Effector CD4-positive, alpha-beta T cell (primary cell): ENCODE measurements at places on chromosomes 1 and 21.

GRCh38 chr1:101781201-101781831 lies 215.4 kb downstream of the OLFM3 start:
- DNase-seq, result no peak

DNA sequence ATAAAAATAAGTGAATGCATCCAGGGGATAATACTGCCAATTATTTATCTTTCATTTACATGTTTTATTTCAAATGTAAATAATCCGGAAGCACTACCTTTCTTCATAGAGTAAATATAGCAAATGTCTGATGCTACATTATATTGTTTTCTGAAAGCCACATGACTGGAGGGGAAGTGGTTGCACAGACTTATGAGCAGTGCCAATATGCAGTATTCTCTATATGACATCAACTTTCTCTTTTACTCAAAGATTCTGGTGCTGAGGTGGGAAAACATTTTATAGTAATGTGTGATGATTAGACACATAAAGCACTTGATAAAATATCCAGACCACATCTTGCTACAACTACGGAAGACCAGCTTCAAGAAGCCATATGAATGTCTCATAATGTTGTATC lies 314.7 kb downstream of the NEGR1 start:
- DNase-seq, result no peak

DNA sequence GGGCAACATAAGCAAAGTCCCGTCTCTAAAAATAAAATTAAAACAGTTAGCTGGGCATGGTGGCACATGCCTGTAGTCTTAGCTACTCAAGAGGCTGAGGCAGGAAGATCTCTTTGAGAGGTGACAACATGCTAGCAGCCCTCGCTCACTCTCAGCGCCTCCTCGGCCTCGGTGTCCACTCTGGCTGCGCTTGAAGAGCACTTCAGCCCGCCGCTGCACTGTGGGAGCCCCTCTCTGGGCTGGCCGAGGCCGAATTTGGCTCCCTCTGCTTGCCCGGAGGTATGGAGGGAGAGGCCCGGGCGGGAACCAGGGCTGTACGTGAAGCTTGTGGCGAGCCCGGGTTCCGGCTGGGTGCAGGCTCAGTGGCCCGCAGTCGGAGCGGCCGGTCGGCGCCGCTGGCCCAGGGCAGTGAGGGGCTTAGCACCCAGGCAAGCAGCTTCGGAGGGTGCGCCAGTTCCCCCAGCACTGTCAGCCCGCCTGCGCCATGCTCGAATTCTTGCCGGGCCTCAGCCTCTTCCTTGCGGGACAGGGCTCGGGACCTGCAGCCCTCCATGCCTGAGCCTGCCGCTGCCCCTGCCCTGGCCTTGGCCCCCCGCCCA lies 138.3 kb downstream of the MAP3K21 start:
- DNase-seq, result no peak

GRCh38 chr1:157600236-157600635 lies 2.4 kb upstream of the FCRL4 start:
- no peak for DNase-seq

DNA sequence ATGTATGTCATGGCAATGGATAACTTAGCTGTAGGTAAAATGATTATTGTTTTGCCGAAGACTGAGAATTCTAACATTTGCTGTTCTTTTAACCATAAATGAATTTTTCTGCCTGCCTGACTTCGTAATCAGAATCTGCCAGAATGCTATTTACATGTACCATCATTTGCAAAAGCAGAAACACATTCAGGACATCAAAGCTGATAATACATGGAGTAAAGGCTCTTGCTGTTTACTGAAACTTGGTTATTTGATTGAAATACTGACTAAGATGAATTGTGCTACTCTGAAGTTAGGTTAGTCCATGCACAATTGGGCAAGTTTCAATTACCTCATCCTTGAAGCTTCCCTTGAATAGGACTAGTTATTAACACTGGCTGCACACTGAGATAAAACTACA lies 293.8 kb downstream of the PLA2G4A start:
- no peak for DNase-seq

DNA sequence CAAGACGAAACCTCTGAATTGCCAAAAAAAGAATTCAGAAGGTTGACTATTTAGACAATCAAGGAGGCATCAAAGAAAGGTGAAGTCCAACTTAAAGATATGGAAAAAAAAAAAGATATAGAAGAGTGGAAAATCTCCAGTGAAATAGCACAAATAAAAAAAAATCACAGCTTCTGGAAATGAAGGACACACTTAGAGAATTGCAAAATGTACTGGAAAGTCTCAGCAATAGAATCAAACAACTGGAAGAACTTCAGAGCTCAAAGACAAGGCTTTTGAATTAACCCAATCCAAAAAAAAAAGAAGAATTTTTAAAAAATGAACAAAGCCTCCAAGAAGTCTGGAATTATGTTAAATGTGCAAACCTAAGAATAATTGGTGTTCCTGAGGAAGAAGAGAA lies 31.8 kb downstream of the CD2 start:
- DNase-seq, result no peak

DNA sequence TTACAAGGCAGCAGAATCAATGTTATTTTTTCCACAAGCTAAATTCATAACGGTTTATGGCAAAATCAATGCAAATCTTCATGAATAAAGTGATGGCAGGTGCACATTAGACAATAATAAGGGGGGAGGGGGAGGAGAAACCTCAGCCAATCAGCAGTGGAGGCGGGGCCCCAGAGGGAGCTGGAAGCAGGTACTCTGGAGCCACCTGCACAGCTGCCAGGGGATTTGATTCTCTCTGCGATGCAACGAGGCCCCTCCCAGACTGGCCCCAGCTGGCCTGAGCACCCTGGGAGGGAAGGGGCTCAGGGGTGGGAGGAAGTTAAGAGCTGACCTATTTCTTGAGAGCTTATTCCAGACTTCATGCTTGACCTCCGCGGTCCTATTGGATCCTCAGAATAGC lies 127.8 kb upstream of the IGSF21 start:
- no peak for DNase-seq

GRCh38 chr1:214901718-214902117 lies 180.8 kb upstream of the KCNK2 start:
- no peak for DNase-seq

DNA sequence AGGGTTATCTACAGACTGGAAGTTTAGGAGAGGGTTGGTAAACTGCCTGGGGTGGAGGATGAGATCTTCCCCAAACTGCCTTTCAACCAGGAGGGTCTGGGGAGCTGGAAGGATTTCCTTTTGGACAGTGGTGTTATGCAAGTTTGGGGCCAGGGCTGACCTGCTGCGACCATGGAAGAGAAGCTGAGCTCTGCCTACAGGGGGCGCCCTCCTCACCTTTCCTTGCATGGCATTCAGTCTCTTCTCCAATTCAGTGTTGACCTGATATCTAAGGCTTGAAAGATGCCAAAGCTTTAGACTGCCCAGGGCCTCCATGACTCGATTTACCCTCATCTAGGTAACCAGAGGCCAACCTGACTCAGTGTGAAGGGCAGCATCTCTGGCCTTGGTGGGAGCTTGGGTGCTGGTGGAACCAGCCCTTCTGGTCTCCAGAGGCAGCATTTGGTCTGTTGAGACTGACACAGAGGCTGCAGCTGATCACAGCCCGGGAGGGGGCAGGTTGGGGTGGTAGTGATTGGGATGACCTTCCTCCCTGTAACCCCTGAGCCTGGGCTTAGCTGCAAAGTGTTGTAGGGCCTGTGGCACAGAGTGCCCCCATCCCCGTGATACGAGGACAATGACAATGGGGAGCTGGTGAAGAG lies 170.0 kb downstream of the GRIK3 start:
- DNase-seq, result no peak

DNA sequence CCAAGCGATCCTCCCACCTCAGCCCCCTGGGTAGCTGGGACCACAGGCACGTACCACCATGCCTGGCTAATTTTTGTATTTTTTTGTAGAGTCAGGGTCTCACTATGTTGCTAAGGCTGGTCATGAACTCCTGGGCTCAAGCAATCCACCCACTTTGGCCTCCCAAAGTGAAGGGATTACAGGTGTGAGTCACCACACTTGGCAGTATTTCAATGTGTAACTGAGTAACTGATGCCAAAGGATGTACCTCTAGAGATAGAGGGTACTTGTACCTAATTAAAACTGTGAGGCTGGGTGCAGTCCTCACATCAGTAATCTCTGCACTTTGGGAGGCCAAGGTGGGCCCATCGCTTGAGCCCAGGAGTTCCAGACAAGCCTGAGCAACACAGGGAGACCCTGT lies 258.7 kb upstream of the DMRTA2 start:
- no peak for DNase-seq

GRCh38 chr1:165187031-165188009 lies 169.2 kb downstream of the LMX1A start:
- DNase-seq, result no peak

DNA sequence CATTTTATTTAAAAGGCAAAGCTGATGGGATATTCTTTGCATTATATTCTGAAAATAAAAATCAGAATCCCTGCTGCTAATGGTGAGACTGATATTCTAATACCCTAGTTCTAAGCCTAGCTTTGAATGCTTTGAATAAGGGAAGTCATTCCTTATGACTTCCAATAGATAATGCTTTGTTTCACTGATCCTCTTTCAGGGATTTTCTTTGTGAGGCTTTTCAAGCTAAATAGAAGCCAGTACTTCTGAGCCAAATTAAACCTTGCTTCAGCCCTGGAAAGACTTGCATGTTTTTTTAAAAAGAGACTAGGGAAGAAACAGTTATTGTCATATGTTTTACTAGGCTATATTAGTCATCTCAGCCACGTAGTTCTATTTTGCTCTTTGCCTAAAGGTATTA lies 68.5 kb upstream of the CACYBP start:
- no peak for DNase-seq

- DNase-seq, result peak; percentile 85
Measured at GRCh38 chr1:201019321-201019977, 4.1 kb downstream of the KIF21B start.

DNA sequence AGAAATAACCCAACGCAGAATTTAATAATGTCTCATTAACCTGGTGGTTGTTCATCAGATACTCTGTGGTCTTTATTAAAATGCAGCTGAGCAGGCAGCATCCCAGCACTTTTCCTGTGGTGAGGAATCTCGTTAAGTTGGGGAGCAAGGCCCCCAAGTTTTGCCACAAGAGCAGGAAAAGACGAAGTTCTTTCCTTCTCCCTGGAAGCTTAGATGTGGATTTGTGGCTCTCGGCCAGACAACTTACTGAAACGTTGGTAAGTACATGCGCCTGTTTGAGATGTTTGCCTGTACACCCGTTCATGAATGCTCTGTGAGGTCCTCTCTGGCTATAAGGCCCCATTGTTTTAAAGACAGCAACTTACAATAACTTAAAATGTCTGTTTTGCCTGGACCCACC lies 34.3 kb upstream of the PDE9A start:
- DNase-seq, result no peak

DNA sequence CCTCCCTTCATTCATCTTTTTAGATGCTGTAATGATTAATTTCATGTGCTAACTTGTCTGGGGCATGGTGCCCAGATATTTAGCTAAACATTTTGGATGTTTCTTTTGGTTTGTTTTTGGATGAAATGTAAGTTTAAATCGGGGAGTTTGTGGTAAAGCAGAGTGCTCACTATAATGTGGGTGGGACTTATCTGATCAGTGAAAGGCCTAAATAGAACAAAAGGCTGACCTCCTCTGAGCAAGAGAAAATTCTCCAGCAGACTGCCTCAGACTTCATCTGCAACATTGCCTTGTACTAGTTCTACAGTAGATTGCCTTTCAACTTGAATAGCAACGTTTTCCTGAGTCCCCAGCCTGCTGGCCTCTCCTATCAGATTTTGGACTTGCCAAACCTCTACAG lies 183.6 kb downstream of the S1PR1 start:
- no peak for DNase-seq

GRCh38 chr21:32861866-32862265 lies 90.3 kb upstream of the PAXBP1 start:
- no peak for DNase-seq

DNA sequence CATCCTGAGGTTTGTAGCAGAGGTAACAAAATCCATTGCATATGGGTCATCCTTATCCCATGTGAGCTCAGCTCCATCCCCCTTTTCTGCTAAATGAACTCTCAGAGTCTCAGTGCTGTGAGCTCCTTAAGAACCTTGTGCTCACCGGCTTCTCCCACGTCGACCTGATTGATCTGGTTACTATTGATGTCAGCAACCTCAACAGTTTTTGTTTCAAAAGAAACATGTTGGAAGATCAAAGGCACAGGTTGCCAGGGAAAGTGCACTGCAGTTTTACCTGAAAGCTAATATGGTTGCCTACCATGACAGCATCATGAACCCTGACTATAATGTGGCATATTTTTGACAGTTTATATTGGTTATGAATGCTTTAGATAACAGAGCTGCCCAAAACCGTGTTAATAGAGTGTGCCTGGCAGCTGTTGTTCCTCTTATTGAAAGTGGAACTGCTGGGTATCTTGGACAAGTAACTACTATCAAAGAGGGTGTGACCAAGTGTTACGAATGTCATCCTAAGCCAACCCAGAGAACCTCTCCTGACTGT lies 131.4 kb downstream of the HS2ST1 start:
- DNase-seq, result peak; percentile 39

GRCh38 chr1:4079815-4080214 lies 179.7 kb upstream of the C1orf174 start:
- DNase-seq, result no peak

DNA sequence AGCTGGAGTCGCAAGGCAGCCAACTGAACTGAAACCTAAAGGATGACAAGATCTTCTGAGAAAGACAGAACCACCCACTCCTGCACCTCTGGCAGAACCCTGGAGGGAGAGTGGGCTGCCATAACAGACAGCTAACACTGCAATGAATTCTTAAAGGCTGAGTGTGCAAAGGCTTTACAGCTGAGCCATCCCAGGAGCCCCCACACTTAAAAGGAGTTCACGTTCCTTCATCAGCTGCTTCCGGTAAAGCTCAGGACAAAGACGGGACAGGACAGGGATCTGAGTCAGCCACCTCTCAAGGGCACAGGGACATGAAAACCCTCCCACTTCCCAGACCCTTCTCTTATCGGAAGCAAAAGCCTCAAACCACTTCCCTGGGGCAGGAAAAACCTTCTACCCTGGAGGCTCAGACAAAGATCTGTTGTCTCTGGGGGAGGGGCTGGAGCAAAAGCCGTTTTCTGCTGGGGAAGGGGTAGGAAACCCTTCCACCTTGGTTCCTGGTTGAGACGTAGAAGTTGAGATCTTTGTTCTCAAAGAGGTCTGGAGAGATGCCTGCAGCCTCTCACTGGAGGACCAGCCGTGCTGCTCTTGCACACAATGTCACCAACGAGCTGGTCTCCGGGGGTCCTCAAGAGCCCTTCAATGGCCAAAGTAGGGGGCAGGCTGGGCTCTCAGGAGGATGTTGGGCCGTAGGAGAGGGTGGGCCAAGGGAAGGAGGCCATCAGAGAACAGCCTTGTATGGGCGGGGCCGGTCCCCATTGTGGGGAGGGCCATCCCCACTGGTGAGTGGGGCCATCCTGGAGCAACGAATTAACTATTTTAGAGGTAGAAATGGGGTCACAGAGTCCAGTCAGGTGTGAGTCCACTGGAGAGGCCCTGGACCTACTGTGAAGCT lies 452.4 kb downstream of the PTPRU start:
- DNase-seq, result no peak

GRCh38 chr1:117599286-117600221 lies 6.3 kb upstream of the TENT5C start:
- DNase-seq, result no peak
